ENCODE measurements at places on chromosomes 4 and X.

- no peak for DNase-seq
Measured at GRCh38 chr4:68383115-68383514, 33.2 kb upstream of the YTHDC1 start.

- DNase-seq: peak; percentile 56
Measured at GRCh38 chr4:152094970-152095700, 334.3 kb upstream of the GATB start.

DNA sequence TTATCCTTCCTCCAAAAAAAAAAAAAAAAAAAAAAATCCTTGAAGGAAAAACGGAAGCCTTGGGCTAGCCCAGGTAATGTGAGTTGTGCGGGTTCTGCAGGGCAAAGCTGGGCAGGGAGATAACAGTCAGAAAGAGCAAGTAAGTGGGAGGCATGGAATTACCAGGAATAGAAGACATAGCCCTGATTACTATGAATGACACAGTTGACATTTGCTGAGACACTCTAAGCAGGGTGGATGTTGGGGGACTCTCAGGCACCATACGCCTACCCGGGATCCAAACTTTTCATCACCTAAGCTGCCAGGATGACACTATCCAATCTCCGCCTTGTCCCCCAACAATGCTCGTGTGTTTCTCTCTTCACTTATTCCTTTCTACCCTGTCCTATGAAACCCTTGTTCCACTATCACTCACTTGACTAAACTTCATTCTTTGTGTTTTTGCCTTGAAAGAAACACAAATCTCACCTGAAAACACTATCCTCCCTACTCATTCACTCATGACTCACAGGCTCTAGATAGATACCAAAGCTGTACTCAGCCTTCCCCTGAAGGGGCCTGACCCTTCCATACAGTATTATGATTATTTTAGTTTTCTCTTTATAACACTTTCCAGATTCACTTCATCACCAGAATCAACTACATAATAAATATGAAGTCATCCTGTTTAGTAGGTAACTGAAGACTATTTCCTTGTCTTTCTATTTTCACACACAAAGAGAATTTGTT is 158.4 kb downstream of the INPP4B start:
- no peak for DNase-seq

GRCh38 chr4:97912156-97912555 is 231.1 kb downstream of the STPG2 start:
- no peak for DNase-seq

GRCh38 chr4:101282076-101282844 is 65.1 kb downstream of the PPP3CA start:
- no peak for DNase-seq

- no peak for DNase-seq
Measured at GRCh38 chrX:109553862-109554261, 17.2 kb downstream of the NXT2 start.

DNA sequence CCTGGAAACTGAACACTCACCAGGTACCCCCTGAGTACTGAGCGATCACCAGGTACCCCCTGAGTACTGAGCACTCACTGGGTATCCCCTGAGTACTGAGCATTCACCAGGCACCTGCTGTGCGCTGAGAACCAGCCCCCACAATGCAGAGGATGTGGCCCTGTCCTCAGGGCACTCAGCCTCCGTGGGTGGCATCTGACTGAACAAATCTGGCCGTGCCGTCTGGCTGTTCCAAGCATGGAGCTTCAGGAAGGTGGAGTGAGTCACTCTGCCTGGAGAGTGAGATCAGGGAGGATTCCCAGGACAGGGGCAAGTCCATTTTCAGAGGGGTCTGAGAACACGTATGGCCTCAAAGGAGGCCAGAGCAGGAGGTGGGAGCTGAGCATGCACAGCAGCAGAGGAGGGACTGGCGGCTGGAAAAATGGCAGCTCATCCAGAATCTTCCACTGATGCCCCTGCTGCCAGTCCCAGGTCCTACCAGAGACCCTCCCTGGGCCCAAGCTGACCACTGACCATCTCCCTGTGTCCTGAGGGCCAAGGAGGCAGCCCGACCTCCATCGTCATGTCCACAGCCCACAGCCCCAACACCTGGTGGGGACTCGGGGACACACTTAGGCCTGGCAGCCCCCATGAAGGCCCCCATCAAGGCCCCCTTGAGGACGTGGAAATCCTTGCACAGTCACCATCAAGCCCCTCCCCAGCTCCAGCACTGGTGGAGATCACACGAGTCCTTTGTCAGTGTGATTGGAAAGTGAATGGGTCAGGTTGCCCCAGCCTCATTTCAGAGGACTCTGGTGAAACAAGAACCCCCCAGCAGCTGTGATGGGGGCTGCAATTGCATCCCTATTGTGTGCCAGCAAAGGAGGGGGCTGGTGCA is 94.1 kb downstream of the HMX1 start:
- no peak for DNase-seq

GRCh38 chrX:74521961-74522751 is 92.3 kb downstream of the RLIM start:
- no peak for DNase-seq

DNA sequence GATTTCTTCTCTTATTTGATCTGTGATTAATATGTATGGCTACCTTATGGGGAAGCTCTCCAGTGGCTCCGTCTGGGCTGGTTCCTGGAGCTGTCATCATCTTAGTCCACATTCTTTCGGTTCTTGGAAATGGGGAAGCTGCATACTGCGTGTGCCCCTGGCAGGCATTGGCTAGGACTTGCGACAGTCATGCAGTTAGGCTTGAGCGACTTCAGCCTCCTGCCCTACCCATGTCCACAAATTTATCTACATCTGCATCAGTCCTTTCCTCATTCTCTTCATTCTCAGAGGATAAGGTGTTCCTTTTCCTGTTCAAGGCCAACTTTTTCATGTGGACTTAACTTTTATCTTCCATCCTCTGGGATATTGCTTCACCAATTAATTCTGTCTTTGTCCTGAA is 214.2 kb downstream of the RELL1 start:
- no peak for DNase-seq

DNA sequence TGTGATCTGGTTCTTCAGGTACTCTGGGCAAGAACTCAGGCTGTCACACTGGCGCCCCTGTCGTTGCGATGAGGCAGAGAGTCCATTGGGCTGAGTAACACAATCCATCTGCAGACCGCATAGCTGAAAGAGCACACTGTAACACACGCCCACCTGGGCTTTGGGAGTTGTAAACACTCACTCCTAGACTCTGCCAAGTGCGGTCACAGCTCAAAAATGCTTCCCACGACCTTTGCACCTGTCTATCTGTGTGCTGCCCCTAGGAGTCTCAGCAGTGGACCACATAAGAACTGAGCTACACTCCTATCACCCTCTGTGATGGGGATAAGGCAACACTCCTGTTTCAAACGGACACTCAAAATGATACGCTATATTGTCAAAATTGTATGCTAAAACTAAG is 2028.3 kb downstream of the PCDH7 start:
- DNase-seq: no peak

DNA sequence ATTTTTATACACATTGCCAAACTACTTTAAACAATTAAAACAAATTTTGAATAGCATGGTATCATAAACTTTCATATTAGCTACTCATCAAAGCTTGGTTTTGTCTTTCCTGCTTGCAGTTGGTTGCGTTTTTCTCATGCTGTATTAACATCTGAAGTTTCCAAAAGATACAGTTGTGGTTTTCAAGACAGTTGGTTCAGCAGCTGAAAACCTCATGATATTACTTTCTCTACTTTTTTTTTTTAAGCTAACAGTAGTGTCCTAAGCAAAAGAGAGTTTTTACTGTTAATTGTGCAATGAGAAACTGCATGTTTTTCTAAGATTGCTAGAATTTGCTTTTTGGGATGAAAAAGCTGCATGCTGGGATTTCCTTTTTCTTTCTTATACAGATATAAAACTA is 15.2 kb downstream of the RUFY3 start:
- DNase-seq: no peak

DNA sequence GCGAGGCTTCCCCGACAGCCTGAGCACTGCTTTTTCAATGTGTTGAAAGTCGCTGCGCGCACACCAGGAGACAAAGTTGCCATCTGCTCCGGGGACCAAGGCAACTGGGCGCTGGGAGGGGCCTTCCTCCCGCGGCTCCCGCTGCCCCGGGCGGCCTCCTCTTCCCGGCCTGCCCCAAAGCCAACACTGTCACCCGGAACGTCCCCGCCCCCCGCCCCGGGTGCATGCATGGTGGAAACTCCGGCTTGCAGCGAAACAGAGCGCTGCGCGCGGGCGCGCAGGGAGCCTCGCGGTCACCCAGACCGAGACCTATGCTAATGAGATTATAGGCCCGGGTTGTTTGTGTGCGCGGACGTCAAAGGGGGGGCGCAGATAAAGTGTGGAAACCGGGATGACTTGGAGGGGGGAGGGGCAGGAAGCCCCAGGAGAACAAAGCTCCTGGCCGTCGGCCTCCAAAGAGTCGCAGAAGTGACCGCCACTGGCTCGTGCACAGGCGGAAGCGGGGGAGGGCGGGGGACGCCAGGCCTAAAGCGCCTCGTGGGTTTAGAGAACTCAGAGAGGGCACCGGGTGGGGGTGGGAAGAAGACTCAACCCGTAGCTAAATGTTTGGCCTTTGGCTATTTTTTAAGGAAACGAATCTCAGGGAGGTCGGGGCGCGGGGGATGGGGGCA is 88.8 kb downstream of the BCOR start:
- no peak for DNase-seq

- DNase-seq: no peak
Measured at GRCh38 chr4:112213856-112214255, 17.7 kb upstream of the AP1AR start.

GRCh38 chrX:145190801-145191389 is 56.4 kb upstream of the SPANXN1 start:
- DNase-seq: peak; percentile 4

DNA sequence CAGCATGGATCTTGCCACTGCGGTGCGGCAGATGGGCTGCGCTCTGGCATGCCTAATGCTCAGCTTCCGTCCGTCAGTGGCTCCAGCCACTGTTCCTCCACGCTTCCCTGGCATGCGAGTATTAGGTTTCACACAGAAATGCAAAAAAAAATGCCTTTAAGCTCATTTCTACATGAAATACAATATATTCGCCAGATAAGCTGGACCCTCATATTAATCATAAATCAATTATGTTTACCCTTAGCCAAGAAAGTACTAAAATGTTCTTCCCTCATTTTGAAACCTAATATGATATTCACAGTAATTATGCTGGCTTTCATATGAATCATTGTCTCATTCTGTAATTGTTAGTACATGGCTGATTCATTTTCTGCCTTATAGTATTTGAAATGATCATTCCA is 115.5 kb upstream of the FAM241A start:
- no peak for DNase-seq

GRCh38 chrX:51496501-51497291 is at the start of gene NUDT11:
NUDT11 (minus strand) TSS chrX:51496592; CDS start chrX:51496444, 148 bp downstream.
- DNase-seq: no peak

DNA sequence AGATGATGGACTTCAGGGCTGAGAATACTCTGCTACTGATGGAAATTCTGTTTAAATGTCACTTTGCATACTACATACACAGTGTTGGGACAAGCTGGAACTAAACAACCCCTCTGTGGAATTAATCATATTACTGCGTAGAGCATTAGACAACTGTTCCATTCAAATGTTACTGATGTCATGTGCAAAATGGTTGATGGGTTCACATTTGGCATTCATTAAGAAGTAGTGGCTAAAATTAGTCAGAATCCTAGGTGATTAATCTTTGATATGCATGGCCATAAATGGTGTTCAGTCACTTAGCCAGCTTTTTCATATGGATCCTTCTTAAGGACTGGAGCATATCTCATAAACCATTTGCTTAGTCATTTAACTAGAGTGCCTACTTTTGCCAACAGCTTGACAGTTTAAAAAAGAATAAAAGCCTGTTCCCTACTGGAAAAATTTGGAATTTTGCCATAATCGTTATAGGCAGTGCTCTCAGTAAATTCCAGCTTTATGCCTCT is 105.2 kb downstream of the RNF150 start:
- DNase-seq: peak; percentile 54

GRCh38 chrX:16990839-16991238 is 44.4 kb downstream of the REPS2 start:
- DNase-seq: no peak

- DNase-seq: no peak
Measured at GRCh38 chrX:486325-486724, 99.6 kb upstream of the PPP2R3B start.

GRCh38 chrX:122565952-122566351 is 618.1 kb upstream of the GRIA3 start:
- no peak for DNase-seq

- DNase-seq: no peak
Measured at GRCh38 chr4:11489453-11490083, 60.9 kb upstream of the HS3ST1 start.

GRCh38 chr4:122065915-122066314 is 86.2 kb upstream of the BLTP1 start:
- no peak for DNase-seq

DNA sequence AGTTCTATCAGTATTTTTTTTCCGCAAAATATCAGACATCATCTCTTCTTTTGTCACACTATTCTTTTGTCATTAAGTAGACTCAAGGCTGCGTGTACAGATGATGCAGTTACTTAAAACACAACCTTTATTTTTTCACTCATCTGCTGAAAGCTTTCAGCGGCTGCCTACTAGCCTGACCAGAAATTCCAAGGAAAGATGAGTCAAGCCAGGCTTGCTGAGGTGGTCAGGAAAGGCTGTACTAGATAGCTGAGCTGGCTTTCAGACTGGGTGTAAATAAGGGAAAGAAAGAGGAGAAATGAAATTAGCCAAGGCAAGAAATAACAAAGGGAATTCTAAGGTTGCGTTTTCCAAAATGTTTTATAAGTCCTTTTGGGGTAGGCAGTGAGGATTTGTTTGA is 17.9 kb downstream of the STK26 start:
- no peak for DNase-seq

- no peak for DNase-seq
Measured at GRCh38 chr4:46081248-46081647, 42.6 kb downstream of the GABRG1 start.

Data from COR-L47 (cell line).